ENCODE measurements at places on chromosomes 5 and 9.
A peak's percentile ranks its signal among the peaks of the same experiment; 100 is the strongest.

DNA sequence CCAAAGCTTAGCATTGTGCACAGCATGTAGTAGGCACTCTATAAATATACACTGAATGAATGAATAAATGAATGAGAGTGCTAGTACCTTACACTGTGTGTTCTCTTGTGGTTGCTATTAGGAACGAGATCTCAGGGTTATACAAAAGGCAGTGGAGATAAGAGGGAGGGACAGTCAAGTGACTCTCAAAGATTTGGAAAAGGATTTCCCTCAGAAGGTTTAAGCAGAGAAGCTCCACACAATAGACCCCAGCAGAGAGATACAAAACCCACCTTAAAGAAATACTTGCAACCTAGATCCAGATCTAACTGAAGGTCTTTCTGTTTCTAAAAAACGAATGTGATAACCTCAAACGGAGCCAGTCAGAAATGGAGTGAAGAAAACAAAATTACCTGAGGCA is 11.8 kb upstream of the EFNA5 start:
- no peak for DNase-seq

- DNase-seq = no peak
Observed at GRCh38 chr5:89105836-89106235, 222.9 kb upstream of the MEF2C start.

DNA sequence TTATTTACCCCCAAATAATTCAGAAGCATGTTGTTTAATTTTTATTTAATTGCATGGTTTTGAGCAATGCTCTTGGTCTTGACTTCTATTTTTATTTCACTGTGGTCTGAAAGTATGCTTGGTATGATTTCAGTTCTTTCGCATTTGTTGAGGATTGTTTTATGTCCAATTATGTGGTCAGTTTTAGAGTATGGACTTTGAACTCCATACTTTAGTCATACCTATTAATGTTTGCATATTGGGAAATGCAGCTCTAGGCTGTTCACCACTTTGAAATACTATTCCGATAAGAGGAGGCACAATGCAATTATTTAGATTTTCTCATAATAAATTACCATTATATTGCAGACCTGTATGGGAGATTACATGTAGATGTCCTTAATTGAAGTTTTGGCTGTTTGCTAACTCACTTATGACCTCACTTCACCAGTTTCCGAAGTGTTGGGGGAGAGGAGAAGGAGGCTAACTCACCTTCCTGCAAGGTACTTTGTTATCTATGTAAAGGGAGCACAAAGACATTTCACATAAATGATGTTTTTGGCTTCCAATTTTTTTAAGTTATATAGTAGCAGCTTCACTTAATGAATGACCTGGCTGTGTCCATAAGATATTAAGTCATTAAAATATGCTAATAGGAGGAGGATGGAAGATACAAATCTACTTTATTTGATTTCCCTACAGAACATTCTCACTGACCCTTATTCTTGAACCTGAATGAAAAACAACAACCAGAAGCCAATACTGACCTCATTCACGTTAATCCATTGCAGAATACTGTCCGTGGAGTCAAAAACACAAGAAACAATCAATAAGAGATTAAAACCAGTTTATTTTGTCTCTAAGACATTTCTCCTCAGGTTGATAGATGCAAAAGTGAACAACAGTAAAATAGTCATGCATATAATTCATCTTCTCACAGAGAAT is 970.3 kb upstream of the ARRDC3 start:
- DNase-seq = no peak

- no peak for DNase-seq
Observed at GRCh38 chr5:96388176-96388575, 44.9 kb downstream of the PCSK1 start.

DNA sequence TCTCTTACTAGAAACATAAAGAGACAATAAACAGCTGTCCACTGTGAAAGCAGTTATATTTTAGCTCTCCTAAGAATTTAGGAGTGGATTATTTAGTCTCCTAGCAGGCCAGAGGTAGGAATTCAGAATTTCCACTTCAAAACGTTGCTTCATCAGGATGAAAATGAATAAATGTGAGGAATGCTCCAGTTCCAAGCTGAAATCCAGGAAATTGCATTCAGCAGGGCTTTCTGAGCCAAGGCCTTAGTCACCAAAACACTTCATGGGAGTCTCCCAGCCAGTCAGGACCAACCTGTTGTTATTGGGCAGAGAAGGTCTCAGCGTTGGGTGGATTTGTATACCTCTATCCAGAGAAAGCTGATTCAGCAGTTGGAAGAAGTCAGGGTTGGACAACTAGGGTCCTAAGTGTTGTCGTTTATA is 1040.3 kb downstream of the TLE1 start:
- no peak for DNase-seq

- no peak for DNase-seq
Observed at GRCh38 chr5:170380361-170380951, 8.7 kb downstream of the KCNMB1 start.

DNA sequence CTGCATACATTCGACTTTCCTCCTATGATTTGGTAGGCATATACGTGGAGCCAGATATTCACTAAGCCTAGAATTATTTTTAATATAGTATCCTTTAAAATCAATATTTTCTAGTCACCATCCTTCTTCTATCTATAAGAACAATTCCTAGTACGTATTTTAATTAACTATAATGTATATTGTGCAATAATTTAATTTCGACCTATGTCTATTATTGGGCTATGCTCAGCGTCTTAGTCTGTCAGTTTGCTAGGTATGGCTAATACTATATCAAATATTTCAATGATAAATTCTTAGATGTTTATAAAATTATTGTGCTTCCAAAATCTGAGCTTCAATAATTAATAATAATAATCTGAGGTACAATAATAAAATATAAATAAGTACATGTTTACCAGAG is 705.3 kb downstream of the PRELID2 start:
- no peak for DNase-seq

DNA sequence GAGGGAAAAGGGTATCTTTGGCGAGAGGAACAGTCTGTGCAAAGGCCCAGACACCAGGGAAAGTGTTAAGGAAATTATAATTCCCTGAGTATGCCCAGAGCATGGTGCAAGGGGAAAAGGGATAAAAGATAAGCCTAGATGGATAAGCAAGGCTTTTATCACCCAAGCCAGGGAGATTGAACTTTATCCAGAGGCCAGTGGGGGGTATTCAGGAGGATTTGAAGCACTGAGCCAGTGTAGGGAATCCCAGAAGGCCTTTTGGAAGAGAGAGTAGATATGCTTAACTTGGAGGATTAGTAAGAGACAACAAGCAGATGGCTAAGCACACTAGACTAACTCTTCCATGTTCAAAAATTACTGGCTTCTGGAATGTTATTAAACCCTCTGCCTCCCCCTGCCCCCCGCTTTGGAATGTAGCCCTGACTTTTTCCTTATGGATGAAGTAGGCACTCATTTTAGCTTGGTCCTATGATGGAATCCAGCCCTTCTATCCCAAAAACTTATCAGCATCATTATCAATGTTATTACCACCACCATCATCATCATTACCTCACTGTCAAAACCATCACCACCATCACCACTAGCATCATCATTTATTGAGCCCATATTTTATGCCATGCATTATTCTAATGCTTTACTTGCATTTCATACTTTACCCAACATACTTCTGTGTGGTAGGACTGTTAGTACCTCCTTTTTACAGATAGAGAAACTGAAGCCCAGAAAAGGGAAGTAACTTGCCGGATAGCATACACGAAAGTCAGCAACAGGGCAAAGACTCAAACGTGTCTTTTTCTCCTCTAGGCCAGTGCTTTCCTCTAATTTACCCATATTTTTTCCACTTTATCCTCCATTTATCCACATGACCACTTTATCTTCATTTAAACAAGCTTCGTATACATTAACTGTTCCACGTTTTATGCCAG is 237.0 kb downstream of the PAPPA start:
- peak; percentile 2 for DNase-seq

DNA sequence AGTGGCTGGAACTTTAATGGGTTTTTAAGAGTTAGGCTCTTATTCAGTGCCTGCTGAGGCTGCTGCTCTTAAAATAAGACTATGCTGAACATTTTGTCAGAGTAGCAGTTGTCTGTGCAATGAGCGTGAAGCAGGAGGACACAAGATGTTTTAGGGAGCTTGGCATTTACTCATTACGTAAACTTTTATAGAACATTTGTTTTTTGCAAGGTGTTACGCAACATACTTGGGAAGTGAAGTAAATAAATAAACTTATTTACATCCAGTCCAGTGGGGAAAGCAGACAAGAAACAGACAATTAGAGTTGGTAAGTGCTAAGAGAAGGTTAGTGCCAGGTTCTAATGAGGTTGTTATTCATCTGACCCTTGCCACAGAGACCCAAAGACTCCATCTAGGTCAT is 226.0 kb downstream of the HINT1 start:
- no peak for DNase-seq

DNA sequence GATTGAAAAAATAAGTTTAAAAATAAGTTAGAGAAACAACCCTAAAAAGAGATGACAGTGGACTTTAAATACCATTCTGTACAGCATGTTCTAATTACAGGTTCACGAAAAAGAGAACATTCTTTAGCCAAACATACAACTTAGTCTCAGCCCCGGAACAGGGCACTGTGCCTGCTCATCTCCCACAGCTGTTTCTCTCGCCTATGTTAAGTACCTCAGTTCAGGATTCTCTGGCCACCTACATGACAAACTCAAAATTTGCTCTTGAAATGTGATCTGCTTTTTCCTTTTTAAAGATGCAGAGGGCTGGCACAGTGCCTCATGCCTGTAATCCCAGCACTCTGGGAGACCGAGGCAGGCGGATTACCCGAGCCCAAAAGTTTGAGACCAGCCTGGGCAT is 52.3 kb downstream of the MYO10 start:
- no peak for DNase-seq

- DNase-seq = no peak
Observed at GRCh38 chr9:73133921-73134407, 17.7 kb upstream of the ANXA1 start.

DNA sequence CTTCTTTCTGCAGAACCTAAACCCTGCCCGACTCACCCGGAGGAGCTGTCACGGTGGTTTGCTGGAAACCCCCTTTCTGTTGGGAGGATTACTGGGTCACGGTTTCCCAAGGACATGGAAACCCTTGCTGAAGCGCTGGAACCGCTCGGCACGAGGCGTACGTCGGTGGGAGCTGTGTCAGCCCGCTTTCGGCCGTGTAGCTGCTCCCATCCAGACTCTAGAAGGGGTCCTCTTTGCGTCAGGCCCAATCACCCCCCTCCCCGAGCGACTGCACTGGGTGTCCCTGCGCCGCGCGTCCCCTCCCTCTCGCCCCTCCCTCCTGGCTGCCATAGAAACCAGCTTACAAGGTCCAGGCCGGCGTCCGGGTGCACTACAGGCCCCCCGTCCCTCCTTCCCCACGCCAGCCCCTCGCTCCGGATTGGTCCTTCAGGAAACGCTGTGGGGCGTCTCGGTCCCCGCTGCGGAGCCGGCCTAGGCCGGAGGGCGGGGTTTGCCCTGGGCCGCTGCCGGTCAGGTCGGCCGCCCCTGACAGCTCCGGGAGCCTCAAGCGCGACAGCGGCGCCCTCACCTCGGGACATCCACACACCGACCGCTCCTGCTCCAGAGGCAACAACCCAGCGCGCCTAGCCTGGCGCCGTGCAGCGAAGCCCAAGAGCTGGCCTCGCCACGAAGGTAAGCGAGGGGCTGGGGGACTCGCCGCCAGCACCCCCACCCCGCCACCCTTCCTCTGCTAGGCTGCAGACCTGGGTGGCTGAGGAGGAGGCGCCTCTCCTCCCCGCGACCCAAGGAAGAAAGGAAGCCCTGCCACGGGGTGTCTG is at the start of gene NIM1K:
Gene NIM1K, plus strand, starts transcription at position 486 of the 818 bp plus-strand sequence. CDS start 53,551 bp downstream, outside the sequence.
- peak; percentile 25 for DNase-seq

DNA sequence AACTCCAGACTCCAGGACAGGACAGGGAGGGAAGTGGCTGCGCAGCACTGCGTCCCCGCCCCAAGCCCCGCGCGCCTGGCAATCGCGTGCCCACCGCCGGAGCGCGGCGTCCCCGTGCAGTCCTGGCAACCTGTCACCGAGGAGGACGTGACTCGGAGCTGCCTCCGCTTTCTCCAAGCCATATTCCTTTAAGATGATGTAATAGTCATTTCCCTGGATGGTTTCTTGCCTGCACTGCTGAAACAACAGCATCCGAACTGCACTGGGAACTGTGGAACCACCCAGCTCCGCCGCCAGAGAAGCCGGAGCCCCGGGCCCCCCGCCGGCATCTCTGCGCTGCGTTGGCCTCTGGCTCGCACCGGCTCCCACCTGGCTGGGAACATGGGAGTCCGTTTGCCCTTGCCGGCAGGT is 34.5 kb downstream of the KCTD16 start:
- DNase-seq = no peak

GRCh38 chr9:89312222-89312571 is 1.2 kb downstream of the CKS2 start:
- peak; percentile 25 for DNase-seq

GRCh38 chr9:97985058-97985861 is 2.1 kb downstream of the ANP32B start:
- no peak for DNase-seq

DNA sequence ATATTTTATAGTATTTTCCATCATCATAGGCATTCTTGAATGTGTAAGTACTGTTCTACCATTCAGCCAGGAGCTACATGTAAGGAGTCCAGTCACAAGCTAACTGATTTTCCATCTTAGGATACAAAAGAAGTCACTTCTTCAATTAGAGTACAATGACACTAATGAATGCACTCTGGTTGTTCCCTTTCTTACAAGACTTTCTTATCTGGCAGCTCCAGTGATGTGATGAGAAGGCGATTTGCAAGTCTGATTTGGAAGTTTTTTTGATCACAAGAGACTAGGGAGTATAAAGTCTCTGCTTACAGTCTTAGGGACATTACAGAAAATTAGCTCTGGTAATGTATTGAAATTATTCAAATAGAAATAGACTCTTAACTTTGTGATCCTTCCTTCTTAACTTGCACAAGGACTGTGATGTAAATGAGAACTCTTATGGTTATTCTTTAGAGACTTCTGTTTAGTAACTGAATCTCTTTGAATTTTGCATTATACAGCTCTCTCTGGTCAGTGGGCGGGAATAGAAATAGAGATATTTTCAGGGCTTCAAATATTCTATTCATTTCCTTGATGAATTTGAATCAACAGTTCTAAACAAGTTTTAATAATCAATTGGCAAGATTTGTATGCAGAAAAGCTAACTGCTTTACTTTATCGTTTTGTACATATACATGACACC is 130.4 kb upstream of the CDH6 start:
- no peak for DNase-seq

Measured in inflammatory macrophage treated with lipopolysaccharide for 1 hour (primary cell).